IPS DF 6.9 (cell line): ENCODE measurements at places on chromosomes 13 and 19.

- DNase-seq = no peak
Observed at GRCh38 chr19:10418485-10419199, 1.7 kb upstream of the PDE4A start.

DNA sequence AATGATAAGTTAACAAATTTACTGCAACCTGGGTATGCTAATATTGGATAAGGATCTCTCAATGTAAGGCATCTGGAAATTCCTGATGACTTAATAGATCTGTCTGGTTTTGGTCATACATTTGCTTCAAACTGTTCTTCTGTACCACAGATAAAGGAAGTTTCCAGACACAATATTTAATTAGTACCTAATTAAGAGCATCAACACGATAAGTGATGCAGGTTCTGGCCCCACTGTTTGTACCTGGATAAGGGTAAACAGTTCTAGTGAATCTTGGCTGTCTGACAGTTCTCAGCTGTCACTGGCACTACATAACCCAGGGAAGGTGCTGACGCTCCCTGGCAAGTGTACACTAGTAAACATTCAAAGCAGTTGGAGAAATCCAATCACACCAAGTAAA lies 165.6 kb downstream of the MZT1 start:
- DNase-seq = no peak

DNA sequence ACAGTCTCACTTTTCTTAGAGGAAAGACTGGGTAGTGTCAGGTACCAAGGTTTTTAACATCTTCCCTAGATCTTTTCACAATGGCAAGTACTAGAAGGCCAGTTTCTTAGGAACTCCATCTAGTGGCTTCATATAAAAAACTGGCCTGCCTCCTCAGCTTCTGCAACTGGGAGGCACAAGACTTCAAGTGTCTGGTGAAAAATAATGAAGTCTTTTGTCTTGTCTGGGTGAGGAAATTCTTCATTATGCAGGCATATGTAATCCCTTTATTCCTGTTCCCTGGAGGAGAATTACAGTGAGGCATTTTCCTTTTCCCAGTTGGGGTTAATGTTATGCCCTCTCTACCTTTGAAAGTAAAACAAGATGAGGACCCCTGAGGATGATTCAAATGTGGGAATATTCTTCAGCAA lies 300.5 kb downstream of the NALCN start:
- no peak for DNase-seq

- no peak for DNase-seq
Observed at GRCh38 chr19:48648134-48648533, 2.1 kb upstream of the CA11 start.

GRCh38 chr13:99614465-99614885 lies 113.2 kb downstream of the TM9SF2 start:
- DNase-seq = no peak

DNA sequence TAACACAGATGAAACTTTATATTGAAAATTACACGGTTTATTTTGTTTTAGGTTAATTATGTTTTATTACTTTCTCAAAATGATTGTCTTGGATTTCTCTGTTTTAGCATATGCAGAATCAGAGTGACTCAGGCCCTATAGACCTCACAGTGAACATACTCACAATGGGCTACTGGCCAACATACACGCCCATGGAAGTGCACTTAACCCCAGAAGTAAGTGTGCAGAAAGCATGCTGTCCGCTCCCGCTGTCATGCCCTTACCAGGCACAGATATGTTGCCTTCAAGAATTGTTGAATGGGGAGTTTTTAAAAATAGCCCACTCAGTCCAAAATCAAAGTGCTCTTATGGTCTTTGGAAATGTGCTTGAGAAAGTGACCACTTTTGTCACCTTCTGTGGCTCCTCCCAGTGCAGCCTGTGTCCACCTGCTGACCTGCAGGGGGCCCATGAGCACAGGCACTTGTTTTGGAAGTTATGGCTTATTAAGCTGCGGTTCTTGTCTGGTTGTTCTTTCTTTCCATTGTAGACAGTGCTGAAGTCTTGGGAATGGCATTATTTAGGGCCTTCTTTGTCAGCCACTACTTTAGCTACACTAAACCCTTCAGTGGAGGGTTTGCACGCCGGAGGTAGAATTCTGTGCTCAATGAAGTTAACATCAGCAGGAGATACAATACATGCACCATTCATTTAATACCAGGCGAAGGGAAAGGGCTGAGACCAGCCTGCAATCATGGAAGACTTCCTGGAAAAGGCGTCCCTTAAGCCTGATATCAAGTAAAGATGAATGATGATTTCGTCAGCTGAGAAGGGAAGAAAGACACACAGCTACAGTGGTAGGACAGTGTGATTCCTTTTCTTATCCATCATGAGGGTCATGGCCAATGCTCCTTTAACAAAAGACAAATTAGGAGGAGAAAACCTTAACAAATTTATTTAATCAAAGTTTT lies 36.7 kb downstream of the CUL4A start:
- DNase-seq = no peak

DNA sequence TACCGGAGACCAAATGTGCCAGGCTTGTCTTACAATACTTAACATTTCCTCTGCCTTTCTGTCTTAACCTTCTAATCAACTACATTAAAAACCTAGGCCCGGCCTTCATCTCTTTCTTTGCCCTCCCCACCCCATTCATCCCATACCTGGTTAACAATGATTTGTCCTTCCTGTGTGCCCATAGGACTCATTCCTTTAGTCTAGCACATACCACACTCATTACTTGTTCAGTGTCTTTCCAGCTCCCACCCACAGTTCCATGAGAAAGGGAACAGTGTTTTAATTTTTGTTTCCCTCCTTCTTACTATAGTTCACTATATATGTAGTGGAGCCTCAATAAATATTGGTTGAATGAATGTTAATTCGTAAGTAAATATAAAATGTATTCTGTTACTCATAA lies 2.4 kb downstream of the CLN5 start:
- DNase-seq = no peak

DNA sequence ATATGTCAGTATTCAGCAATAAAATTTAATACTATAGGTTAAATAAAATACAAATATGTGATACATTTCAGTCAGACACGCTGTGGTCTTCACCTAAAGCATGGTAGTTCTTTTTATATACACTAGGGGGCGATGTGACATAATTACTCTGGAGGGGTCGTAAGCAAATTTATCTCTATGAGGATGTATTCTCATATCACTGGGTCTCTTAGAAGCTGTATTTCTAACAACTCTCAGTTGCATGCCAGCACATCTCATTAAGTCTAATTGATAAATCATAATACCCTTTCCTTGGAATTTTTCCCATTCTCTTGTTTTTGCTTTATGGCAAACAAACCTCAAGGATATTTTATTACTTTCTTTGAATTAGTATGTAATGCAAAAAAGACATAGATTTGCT lies 3.9 kb upstream of the PCDH17 start:
- no peak for DNase-seq

GRCh38 chr19:46736531-46737297 lies 9.1 kb upstream of the FKRP start:
- DNase-seq = no peak

GRCh38 chr19:13103581-13104359 lies 1.1 kb upstream of the LYL1 start:
- DNase-seq = no peak

GRCh38 chr13:47188802-47189201 lies 291.9 kb upstream of the HTR2A start:
- no peak for DNase-seq

DNA sequence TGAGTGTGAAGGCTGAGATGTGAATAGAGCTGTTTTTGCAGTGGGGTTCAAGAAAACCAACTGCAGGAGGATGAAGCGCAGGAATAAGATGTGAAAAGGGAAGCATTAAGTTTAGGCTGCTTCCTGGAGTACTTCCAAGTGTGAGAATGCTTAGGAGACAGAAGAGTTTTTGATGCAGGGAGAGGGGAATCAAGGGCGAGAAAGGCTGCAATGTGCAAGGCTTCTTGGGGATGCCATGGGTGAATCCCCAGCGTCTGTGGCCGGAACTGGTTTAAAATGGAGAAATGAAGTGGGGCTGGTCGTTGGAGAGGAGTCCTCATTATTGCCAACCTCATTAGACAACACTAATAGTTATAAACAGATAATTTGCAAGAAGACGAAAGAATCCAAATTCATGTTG lies 764.9 kb downstream of the LIG4 start:
- no peak for DNase-seq

DNA sequence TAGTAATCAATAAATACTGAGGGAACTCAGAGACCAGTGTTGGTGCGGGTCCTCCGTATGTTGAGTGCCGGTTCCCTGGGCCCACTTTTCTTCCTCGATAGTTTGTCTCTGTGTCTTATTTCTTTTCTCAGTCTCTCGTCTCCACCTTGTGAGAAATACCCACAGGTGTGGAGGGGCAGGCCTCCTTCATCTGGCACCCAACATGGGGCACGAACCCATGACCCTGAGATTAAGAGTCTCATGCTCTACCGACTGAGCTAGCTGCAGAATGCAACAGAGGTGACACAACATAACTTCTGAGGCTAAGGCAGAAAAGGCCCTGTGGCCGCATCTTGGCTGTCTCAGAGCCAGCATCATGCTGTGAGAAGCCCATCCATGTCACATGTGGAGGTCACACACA lies 5.3 kb upstream of the ZNF613 start:
- no peak for DNase-seq

DNA sequence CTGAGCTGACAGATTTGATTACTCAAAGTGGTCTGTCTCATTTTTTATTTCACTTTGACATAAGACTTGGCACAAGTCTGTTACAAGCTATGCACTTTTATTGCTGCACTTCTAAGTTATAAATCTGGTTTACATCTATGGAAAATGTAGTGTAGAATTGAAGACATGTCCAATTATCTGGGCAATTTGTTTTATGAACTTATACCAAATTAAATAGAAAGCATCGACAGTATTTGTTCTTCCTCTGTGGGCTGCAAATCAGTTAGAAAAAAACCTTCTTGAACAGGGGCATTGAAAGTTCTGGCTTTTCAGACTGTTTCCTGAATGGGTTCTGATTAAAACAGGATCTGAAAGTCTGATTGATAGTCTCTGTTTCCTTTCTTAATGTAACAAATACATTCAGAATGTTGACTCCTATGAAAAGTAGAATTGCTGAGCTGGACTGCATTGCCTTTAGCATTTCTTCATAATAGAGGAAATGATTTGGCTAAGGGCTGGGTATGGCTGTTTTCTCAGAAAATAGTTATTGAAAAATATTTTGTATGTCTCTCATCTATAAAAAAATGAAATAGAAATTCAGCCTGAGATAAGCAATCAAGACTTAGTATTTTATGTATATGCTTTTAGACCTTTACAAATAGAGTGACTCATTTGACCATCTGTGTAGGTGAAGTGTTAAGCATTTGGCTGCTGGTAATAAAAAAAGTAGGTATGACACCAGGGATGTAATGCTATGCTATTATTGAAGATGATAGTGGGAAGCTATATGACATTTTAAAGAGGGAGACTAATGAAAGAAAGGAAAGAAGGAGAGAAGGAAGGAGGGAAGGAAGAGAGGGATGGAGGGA lies 210.9 kb upstream of the SPRY2 start:
- no peak for DNase-seq

- DNase-seq = no peak
Observed at GRCh38 chr13:59931621-59932020, 232.1 kb downstream of the DIAPH3 start.

DNA sequence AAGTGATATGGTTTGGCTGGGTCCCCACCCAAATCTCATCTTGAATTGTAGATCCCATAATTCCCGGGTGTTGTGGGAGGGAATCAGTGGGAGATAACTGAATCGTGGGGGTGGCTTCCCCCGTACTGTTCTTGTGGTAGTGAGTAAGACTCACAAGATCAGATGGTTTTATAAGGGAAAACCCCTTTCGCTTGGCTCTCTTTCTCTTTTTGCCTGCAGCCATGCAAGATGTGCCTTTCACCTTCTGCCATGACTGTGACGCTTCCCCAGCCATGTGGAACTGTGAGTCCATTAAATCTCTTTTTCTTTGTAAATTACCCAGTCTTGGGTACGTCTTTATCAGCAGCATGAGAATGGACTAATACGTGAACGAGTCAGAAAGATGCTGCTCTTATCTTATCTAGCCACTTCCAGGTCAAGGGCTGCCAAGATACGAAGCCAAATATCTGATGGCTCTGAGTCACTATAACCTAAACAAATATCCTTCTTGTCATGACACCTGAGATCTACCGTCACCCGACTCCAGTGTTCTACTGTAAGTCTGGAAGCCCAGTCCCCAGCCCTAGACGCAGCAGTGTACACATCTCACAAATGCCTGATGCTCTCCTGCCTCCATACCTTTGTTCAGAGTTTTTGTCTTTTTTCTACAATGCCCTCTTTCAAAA lies 45.9 kb downstream of the SLC15A1 start:
- DNase-seq = no peak

- no peak for DNase-seq
Observed at GRCh38 chr19:47186446-47187334, 44.3 kb downstream of the BBC3 start.

GRCh38 chr13:35925669-35926068 lies 205.5 kb downstream of the DCLK1 start:
- DNase-seq = no peak

DNA sequence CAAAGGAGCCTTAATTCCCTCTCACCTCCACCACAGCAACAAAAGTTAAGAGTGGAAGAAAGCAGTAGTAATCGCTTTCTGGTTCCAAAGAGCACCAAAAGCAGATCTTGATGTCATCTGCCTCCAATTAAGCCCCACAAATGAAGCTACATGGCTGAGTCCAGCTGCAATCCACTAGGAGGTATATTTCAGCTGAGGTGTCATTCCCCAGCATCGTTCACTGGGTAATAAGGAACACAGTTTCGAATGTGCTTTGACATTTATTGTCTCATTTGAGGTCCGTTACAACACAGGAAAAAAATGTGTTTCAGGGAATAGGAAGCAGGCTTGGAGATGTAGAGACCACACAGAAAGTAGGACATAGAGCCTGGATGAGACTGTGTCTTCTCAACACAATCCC lies 190.4 kb downstream of the DCLK1 start:
- no peak for DNase-seq

GRCh38 chr13:24043590-24044350 lies 116.8 kb upstream of the SPATA13 start:
- DNase-seq = no peak

- no peak for DNase-seq
Observed at GRCh38 chr19:31283701-31284100, 65.5 kb downstream of the TSHZ3 start.

GRCh38 chr19:47725759-47726401 lies 12.7 kb downstream of the EHD2 start:
- DNase-seq = no peak
